ENCODE measurements at places on chromosomes 5 and 9.

DNA sequence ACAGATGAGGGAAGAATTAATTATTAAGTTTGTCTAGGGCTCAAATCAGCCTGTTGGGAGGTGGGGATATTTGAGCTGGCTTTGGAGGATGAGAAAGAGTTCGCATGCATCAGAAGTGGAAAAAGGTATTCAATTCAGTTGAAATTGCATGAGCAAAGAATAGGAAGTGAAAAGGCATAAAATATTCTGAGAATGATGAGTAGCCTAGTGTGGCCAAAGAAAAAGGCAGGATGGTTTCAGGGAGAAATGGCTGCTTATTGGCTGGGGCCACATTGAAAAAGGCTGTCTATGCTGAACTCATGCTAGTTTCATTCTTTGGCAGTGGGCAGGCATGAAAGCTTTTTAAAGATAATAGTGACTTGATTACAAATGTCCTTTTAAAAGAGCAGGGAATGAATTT lies 235.4 kb upstream of the RIOK2 start:
- no peak for DNase-seq

GRCh38 chr5:3384531-3384930 lies 211.1 kb upstream of the IRX1 start:
- no peak for DNase-seq

DNA sequence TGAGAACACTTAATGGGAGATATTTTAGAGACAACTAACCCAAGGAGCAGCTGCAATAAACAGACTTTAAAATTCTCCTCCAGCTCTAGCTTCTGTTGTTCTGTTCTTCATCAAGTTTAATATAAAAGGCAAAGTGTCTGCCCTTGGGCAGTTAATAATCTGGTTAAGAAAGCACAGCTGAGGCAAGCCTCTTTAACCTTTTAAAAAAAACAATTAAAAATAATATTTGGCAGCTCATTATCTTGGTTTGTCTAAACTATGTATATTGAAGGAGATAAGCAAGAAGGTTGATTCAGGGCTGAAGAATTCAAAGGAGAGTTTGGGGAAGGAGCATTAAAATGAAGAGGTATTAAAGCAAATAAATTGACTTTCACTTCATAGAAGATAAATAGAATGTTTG lies 75.4 kb downstream of the TSSK1B start:
- no peak for DNase-seq

DNA sequence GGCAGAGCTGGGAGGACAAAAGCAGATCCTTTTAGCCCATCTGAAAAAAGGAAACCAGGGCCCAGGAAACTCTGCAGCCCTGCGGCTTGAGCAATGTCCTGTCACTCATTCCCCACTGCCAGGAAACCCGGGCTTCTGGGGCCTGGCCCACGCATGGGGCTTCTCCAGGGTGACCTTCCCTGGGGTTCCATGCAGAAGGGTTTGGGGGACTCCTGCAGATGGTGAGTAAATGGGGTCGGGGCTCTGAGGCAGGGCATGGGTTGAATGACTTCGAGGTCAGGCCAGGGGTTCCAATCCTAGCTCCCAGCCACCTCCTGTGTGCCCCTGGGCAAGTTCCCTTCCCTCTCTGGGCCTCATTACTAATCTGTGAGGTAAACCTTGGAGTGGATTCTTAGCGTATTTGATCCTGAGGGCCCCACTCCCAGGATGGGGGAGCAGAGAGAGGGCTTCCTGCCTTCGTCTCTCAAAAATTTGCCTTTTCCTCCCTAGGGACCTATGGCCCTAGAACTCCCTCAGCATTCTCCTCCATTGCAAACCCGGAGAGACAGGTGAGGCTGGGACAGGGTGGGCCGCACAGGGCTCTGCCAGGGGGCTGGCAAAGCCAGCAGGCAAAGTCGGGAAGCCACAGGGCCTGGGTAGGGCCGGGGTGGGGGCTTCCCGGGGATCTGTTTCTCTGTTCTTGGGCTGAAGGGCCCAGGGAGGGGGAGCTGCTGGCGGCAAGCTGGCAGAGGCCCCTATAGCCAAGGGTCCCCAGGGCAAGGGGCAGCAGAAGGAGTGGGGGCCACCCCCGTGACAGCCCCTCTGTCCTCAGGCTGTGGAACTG lies 25.8 kb downstream of the ADGRD2 start:
- no peak for DNase-seq

GRCh38 chr9:70415476-70415875 lies 1.0 kb upstream of the KLF9 start:
- no peak for DNase-seq

- no peak for DNase-seq
Measured at GRCh38 chr9:81578606-81579005, 110.7 kb downstream of the TLE1 start.

- DNase-seq: no peak
Measured at GRCh38 chr9:16551692-16552091, 318.8 kb downstream of the BNC2 start.

DNA sequence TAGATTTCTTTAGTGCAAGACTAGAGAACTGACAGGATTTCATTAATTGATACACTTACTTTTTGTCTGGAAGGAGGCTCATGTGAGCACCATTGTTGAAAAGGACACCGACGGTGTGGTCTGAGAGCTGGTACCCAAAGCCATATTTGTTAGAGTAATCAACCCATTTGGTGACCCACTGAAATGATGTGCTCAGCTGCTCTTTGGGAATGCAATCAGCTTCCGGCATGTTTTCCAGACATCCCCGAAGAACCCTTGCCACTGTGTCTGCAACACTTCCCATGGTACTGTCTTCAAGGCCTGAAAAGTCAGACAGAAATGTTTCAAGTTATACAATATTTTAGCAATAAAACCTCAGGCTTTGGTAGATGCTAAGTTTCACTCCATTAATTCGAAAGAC lies 4.4 kb downstream of the PLK2 start:
- no peak for DNase-seq

- DNase-seq: peak; percentile 76
Measured at GRCh38 chr9:120877276-120878034, 467 bp upstream of the PHF19 start.

GRCh38 chr5:43638107-43638506 lies 35.1 kb downstream of the NNT start:
- DNase-seq: no peak

Measured in NAMALWA (cell line).